ENCODE measurements at places on chromosomes 1 and 21. TPM values are rescaled to one million over a fixed set of nuclear protein-coding genes. Genes with fewer than 3 reads are reported as not detected.

DNA sequence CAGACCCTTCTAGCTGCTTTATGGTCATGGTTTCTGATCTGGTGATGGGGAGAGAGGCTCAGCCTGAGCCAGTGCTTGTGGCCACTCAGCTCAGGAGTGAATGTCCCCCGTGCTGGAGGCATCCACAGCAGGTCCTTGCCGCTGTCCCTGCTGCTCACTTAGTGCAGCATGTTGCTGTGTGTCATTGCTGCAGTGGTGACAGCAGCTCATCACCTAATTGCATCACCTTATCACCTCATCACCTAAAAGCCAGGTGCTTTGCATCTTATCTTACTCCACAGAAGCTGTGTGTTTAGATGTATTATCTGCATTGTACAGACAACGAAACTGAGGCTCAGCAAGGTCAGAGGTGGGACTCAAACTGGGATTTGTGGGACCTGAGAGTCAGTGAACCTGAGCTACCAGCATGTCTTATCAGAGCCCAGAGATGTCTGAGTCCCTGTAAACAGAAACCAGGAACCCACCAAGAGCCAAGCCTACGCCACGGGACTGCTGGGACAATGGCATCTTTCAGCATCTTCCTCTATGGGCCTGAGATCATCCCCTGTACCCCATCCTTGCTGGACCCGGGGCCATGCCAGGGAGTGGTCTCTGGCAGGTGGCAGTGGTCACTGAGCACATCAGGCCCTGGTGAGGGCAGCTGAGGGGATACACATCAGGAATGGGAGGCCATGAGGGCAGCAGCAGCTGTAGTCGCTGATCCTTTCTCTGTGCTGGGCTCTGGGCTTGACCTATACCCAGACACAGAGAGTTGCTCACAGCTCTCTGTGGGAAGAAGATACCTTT is 6.5 kb downstream of the PODN start:
- DNase-seq = no peak

DNA sequence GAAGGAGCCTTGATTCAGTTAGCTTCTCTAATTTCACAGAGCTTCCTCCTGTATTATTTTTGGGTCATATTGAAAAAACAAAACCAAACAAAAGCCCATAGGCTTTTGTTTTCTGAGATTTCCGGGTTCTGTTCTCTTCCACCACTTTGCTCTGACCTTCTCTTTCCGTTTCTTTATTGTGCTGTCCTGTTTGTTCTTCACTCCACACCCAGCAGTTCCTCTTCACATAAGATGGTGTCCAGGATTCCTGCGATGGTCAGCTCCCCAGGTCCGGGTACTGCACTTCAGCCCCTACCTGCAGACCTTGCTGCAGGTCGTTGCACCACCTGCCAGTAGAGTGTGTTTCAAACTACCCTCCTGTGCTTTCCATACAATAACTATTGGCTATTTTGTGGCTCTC is 44.6 kb downstream of the GLUL start:
- DNase-seq = no peak

DNA sequence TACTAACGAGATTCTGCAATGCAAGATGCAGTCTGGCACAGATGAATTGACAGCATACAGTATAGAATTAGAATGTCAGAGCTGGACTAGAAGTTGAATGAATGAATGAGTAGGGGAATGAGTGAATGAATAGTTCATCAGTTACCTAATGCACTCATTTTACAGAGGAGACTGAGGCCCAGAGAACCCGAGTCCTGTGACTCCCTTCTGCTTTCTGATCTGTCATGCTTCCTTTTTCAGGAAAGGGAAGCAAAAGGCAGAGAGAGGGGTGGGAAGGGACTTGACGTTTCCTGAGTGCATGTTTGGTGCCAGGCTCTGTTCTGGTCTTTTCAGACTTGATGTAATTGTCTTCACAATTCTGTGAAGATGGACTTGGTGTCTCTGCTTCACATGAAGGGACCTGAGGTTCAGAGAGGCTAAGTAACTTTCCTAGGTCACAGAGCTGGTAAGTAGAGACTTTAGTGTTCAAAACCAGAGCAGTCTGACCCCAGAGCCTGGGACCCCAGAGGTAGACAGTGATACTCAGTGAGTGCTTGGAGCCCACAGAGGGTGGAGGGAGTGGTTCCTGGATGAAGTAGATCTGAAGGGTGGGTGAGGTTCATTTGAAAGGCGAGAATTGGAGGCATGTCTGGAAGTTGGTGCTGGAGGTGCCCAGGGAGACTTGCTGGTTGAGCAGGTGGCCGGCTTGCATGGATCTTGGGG is 8.0 kb upstream of the MEX3A start:
- no peak for DNase-seq

Gene CELA3B
- not detected for polyA plus RNA-seq

Gene GCSAML
- polyA plus RNA-seq = not detected

DNA sequence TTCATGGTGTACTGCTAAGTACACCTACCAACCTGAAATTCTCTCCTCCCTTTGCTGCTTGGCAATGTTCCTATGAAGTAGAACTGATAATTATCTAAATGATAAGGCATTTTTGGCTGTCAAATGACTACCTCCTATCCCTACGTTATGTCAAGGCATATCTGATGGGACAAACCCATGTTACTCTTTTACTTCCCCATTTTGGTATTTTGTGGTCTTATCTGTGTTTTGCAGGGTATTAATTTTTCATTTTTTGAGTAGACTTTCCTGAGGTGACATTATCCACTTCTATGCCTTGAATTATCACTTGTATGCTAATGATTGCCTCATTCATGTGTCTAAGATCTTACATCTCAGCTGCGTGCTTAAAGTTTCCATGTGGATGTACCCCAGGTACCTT is 499.6 kb upstream of the B3GALT2 start:
- no peak for DNase-seq

Gene ACOT11
- 1.2 TPM for polyA plus RNA-seq

Measured in AG04450 (cell line).